Eye (tissue), 1 donor: ENCODE measurements at places on chromosomes 5 and 9.

- DNase-seq = no peak
These were observed 194.4 kb downstream of the IZUMO3 start for GRCh38 chr9:24351258-24351657.

DNA sequence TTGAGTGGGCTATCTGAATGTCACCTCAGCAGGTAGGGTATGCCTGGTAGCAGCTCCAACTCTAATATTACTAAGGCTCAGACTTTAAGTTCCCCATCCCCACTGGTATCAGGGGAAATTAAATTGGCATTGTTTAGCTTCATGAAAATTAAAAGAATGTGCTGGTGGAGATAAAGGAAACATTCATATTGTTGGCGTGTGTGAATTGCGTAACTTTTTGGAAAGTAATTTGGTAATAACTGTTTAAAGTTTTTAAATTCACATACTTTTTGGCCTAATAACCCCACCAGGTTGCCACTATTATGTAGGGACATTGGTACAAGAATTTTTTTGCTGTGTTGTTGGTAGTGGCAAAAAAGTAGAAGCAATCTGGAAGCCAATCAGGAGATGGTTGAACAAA, 29.4 kb downstream of the TNPO1 start:
- DNase-seq = no peak

GRCh38 chr5:121630402-121630801, 221.3 kb upstream of the FTMT start:
- DNase-seq = peak; percentile 39

GRCh38 chr5:57841676-57842363, 359.2 kb upstream of the ACTBL2 start:
- DNase-seq = peak; percentile 83

GRCh38 chr5:124962735-124963134, 216.3 kb upstream of the ZNF608 start:
- no peak for DNase-seq

- DNase-seq = no peak
These were observed 6.5 kb downstream of the IL7R start for GRCh38 chr5:35863159-35863558.

- peak; percentile 64 for DNase-seq
These were observed 6.9 kb downstream of the NOL6 start for GRCh38 chr9:33466565-33467495.

- DNase-seq = peak; percentile 74
These were observed 141.5 kb downstream of the TRPM3 start for GRCh38 chr9:70979966-70980365.

DNA sequence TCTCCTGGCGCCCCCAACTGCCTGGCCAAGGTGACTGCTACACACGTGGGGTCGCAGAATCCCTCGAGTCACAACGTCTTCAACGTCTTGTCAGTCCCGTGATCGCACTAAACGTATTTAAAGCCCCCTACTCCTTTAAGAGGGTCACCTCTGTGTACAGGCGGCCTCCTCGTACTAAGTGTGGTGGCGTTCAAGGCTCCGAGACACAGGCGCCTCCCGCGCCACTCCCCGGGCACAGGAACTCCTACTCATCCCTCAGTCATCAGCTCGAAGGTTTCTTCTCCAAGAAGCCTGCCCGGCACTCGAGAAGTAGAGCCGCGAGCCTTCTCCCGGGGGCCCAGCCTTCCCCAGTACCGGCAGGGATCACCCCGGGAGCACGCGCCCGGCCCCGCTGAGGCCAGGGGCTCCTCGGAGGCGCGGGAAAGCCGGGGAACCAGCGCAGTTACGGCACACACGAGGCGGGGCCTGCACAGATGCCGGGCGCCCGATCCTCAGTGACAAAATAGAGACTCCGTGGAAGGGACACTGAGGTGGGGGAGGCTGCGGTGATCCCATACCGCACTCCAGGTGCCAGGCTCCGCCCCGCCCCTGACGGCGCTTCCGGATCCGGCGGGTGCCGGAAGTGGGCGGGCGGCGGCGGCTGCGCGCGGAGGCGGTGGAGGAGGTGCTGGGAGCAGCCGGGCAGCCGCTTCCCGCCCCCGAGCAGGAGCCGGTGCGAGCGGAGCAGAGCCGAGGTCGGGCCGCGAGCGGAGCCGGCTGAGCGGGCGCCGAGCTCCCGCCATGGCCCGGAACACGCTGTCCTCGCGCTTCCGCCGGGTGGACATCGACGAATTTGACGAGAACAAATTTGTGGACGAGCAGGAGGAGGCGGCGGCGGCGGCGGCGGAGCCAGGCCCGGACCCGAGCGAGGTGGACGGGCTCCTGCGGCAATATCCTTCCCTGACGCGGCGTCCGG, 6.9 kb downstream of the ARPC5L start:
- peak; percentile 93 for DNase-seq

GRCh38 chr5:64502196-64502595, 3.6 kb upstream of the RGS7BP start:
- peak; percentile 16 for DNase-seq

- no peak for DNase-seq
These were observed 7.0 kb downstream of the CDC42SE2 start for GRCh38 chr5:131270809-131271208.

GRCh38 chr9:128838338-128838737, 8.7 kb upstream of the SPOUT1 start:
- no peak for DNase-seq

- no peak for DNase-seq
These were observed 79.7 kb upstream of the SSBP2 start for GRCh38 chr5:81830596-81830995.

- no peak for DNase-seq
These were observed 115.3 kb upstream of the CDKN2B start for GRCh38 chr9:22124263-22125011.

- DNase-seq = peak; percentile 70
These were observed 61.5 kb downstream of the LNPEP start for GRCh38 chr5:96997265-96997859.

DNA sequence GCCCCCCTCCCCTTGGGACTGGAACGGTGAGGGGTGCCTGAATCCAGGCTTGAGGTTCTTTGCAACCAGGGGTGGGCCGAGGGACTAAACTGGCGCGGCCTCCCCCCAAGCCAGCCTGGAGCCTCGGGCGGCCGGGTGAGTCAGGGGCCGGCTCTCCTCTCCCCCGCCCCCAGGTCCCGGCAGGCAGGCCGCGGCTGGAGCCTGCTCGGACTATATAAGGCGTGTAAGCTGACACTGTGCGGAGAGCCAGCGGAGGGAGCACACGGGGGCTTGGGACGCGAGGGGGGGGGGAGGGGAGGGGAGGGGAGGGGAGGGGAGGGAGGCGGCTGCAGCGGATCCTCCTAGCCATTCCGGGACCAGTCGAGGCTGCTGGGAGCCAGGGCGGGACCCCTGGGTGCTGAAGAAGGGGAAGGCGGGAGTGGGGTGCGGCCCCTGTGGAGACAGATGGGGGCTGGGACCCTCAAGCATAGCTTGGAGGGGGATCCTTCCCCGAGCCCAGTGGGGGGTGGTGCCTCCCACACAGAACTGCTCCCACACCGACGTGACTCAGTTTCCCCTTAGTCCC, 595 bp downstream of the PDLIM7 start:
- peak; percentile 93 for DNase-seq

GRCh38 chr9:137694962-137695875, 76.4 kb downstream of the EHMT1 start:
- peak; percentile 81 for DNase-seq

- DNase-seq = no peak
These were observed 55.4 kb downstream of the BNC2 start for GRCh38 chr9:16815079-16815478.

DNA sequence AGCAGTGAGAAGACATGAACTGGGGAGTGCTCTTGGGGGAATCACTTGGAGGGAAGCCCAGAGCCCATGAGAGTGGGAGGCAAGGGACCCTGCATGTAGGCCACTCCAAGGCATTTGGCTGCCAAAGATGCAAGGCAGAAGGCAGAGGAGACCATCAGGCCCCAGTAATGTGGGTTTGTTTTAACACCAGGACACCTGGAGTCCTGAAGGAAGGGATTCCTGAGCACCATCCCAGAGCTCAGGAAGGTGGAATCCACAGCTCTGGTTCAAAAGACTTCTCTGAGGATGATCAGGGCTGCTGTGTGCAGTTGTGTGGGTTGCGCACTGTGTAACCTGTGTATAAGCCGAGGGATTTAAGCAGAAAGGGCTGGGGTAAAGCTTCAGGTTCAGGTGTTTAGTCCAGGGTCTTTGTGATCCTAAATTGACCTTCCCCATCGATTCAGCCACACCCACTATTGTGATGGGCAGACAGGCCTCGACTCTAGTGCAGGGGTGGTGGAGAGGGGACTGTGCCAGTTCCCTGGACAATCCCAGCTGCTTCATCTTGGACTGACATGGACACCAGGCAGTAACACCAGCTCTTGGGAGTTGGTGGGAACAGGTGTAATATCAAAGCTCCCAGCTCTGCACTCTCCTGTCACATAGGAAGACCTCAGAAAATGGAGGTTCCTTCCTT, 11.0 kb downstream of the B4GALT7 start:
- no peak for DNase-seq
